ENCODE measurements at places on chromosomes 6 and 20.

DNA sequence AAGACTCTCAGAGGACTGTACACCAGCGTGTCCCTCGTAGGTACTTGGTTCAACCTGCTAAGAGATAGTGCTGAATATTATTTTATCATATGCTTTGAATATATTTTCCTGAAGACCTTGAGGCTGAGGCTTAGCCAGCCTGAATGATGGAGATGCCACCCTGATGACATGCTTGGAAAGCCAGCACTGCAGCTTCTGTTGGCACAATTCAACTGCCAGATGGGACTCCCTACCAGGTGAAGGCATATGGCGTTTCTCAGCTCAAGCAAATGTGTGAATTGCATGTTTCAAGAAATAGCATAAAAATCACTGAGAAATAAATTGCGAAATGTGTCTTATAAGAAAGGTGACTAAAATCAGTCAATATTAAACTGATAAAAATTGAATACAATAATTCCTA is 228.1 kb upstream of the CST7 start:
- no peak for DNase-seq

GRCh38 chr6:35731414-35731735 is 5.5 kb upstream of the ARMC12 start:
- DNase-seq, result no peak

GRCh38 chr20:17644451-17644850 is 37.6 kb downstream of the RRBP1 start:
- DNase-seq, result no peak

DNA sequence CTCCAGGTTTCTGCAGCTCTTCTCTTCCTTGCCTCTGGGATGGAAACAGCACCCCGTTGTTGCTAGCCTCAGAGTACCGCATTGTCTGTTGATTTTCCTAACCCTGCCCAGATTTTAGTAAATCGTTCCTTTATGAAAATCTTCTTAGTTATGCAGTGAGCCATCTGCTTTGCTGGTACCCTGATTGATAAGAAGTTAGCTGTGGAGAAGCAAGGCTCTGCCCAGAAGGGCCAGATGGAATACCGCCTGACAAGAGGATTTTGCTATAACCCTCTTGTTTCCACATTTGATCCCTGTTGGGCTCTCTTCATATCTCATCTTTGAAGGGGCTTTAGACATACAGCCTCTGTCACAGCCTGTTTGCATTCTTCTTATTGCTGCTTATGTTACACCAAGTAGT is 229.0 kb downstream of the CDKAL1 start:
- DNase-seq, result no peak

- DNase-seq, result no peak
Measured at GRCh38 chr20:21554985-21555384, 41.1 kb upstream of the NKX2-2 start.

GRCh38 chr6:111113336-111114086 is 26.2 kb downstream of the SLC16A10 start:
- no peak for DNase-seq

DNA sequence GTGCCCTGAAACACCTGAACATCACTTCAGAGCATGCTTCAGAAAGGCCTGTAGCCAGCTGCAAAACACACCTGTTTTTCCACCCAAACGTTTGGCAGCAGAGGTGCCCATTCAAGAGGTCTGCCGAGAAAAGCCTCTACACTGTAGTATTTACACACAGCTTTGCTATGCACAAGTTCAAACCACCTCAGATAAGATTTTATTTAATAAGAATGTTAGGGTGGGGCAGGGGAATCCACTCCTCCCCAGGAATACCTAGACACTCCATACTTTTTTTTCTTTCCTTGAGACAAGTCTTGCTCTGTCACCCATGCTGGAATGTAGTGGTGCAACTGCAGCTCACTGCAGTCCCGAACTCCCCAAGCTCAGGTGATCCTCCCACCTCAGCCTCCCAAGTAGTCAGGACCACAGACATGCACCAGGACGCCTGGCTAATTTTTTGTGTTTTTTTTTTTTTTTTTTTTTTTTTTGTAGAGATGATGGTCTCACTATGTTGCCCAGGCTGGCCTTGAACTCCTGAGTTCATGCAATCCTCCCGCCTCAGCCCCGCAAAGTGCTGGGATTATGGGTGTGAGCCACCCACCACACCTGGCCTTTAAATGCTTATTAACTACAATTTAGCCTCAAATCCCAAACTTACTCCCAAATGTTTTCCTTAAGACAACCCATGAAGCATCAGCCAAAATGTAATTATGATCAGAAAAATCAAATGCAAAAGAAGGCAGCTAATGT is 9.7 kb downstream of the MRPL14 start:
- no peak for DNase-seq

- no peak for DNase-seq
Measured at GRCh38 chr6:138155443-138155842, 6.3 kb upstream of the ARFGEF3 start.

DNA sequence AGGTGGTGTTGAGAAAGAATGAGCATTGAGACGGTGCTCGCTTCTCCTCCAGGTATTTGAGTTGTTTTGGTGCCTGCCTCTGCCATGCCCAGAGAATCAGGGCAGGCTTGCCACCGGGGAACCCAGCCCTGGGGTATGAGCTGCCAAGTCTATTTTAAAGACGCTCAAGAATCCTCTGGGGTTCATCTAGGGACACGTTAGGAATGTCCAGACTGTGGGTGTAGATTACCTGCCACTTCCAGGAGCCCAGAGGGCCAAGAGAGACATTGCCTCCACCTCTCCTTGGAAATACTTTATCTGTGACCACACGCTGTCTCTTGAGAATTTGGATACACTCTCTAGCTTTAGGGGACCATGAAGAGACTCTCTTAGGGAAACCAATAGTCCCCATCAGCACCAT is 28.3 kb downstream of the SAYSD1 start:
- no peak for DNase-seq

GRCh38 chr6:143842461-143842901 is 657 bp upstream of the LTV1 start:
- DNase-seq, result no peak

DNA sequence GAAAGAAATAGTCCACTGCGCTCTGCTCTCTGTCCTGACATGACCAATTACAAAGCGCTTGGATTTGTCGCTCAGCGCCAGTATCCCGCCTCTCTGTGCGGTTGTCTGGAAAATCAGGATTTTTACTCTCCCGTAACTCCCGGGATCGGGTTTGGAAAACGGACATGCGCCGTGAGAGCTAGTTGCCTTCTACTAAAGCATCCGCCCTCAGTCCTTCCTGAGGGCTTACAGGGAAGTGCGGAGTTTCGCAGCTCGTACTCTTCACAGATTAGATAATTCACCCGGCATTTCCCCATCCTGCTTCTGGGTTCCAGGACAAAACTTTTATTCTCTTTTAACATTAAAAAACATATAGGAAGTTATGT is 427 bp upstream of the MKKS start:
- no peak for DNase-seq

- no peak for DNase-seq
Measured at GRCh38 chr6:46584586-46584985, 68.0 kb downstream of the CYP39A1 start.

DNA sequence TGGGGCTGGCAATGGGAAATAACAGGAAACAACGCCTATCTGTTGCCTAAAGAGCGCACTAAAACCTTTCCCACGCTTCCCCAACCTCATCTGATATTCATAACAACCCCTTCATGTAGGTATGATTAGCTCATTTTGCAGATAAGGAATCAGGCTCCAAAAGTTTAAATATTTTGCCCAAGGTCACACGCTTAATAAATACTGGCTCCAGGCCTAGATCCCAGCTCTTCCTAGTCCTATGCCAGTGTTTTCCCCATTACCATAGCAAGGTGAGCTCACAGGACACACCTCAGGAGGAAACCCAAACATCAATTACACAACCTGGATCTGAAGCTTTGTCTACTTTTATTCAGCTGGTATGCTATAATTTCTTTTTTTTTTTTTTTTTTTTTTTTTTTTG is 19.6 kb downstream of the MBOAT1 start:
- DNase-seq, result no peak

- DNase-seq, result no peak
Measured at GRCh38 chr20:18553746-18554145, 13.5 kb upstream of the SMIM26 start.

DNA sequence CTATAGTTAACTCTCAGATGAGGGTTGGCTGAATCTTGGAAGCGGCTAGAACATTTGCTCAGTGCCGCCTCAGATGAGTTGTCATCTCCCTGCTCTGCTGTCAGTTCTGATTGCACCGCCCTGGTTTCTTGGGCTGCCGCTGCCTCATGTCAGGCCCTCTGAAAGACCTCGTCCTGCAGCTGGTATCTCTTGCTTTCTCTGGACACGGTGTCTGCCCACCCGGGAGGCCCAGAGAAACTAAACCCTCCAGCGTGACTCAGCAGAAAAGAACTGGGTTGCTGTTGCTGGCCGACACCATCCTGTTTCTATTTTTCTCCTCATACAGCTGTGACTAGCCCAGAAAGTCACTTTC is 355.4 kb downstream of the CD83 start:
- DNase-seq, result no peak

DNA sequence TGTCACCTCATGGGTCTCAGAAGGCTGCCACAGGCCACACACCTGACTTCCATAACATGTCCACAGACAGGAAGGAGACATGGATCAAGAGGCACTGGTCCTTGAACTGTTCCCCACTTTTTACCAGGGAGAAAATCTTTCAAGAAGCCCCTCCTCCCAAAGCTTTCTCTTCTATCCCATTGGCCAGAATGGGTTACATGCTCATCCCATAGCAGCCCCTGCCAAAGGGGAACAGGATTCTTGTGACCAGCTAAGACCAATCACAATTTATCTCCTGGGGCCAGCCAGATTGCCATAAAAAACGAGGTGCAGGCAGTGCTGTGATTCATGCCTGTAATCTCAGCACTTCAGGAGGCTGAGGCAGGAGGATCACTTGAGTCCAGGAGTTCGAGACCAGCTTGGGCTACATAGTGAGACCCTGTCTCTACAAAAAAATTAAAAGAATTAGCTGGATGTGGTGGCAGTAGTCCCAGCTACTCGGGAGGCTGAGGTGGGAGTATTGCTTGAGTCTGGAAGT is 59.4 kb downstream of the TMEM242 start:
- no peak for DNase-seq

DNA sequence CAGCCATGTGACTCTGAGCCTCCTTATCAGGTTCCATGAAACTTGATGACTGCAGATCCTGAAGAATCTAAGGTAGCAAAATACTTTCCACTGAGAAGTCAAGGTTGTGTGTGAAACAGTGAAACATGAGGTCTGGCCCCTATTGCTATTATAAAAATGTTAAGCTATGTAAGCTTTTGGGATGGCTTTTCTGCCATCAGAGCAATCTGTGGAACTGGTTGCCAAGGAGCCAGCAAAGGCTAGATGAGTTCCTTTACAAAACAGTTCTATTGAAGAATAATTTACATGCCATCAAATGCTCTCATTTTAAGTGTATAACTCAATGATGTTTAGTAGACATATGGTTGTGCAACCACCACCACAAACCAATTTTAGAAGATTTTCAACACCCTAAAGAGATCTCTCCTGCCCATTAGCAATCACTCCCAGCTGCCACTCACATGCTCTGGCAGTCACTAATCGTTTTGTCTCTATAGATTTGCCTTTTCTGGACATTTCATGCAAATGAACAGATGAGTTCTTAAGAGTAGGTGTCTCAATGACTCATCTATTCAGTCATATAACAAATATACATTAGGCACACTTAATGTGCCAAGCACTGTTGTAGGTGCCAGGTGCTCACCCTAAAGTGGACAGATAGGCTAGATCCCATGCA is 19.9 kb upstream of the MEP1A start:
- no peak for DNase-seq

GRCh38 chr20:38426006-38426897 is 8.9 kb downstream of the SNHG17 start:
- DNase-seq, result no peak

GRCh38 chr6:108804956-108805355 is 43.3 kb upstream of the ARMC2 start:
- DNase-seq, result no peak

DNA sequence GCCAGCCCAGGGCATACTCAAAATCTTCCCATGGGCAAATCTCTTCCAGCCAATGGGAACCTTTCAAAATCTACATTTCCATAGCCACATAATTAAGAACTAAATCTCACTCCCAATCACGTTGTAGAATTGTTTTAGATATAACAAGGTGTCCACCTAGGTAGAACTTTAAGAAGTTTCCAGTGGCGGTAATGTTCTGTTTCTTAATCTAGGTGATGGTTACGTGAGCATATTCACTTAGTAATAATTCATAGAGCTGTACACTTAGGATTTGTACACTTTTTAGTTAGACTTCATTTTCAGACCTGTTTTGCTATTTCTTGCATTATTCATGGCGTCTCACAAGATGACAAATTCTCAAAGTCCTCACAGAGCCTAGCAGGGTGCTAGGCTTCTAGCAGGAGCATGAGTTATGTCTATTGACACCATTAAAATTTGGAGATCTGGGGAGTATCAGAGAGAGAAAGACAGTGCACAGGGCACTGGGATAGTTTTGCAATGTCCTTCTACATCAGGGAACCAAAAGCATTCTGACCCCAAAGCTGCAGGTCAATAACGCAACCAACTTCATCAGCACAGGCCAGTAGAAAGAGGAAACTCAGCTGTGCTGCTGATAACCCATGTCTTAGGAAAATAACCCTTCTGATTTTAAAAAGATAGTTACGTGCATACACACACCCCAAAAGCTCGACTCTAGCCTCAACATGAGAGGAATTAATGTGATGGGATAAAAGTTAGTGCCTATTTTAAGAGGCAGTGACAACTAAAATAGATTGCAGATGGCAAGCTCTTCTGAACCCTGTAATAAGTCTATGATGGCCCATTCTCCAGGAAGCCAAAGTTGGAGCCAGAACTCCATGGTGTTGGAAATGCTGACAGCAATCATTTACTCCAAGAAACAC is 518.1 kb upstream of the JARID2 start:
- no peak for DNase-seq

GRCh38 chr6:86961455-86962200 is 24.3 kb downstream of the HTR1E start:
- DNase-seq, result no peak

DNA sequence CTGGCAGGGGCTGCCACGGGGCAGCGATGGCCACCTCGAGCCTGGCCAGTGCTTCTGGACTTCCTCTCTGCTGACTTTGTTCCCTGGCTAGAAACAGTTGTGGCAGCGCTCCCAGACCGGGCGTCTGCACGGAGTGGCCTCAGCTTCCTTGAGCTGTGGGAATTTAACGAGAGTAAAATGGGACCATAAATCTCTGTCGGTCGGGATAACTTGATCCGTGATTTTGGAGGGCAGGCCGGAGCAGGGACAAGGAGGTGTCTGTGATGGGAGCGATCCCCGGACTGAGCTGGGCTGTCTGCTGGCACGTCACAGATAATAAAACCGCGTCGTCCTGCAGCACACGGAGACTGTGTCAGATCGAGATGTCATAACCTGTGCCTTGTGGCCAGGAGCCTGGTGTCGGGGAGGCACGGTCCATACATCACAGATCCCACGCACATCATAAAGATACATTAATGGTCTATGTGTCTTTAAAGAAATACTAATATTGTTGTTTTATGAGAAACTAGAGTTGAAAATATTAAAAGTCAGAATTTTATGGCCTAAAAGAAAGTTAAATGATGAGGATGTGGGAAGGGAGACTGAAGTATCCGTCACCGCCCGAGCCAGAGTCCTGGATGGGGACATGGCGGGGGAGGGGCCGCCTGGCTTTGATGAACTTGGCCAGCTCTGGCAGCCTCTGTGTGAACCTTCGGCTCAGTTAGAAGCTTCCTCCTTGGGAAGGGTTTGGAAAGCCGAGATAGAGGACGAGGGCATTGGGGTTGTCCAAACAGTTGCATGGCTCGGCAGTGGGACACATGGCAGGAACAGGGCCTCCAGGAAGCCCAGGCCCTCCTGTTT is 6.5 kb upstream of the RBBP8NL start:
- no peak for DNase-seq

- DNase-seq, result no peak
Measured at GRCh38 chr20:48725555-48725991, 102.2 kb downstream of the PREX1 start.

- no peak for DNase-seq
Measured at GRCh38 chr6:919500-919899, 226.6 kb upstream of the EXOC2 start.

All from cortex of kidney (tissue), 1 donor.